ENCODE measurements at places on chromosomes 3 and 15.

DNA sequence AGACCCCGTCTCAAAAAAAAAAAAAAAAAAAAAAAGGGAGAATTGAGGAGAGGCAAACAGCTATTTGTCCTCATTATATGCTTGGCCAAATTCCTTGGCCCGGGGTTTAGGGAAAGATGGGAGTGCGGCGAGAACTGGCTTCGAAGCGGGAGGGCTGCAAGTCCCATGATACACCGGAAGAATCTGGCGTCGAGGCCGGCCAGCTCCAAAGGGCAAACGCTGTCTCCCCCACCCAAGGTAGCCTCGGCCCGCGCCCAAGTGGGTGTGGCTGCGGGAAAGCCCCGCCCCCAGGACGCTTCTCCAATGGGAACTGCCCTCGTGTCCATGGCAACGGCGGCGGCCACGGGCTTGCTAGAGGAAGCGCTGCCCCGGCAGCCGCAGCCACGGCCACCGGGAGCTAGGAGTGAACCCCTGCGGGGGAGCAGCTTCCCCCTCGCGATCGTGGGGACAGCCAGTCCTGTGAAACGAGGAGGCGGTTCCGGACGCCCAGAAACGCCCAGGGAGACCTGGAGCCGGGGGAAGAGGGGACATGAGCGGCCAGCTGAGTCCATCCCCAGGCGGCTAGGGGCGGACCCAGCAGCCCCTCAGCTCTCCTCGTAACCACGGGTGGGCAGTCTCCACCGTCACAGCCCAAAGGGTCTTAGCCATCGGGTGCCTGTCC lies at the start of gene TTLL13:
TTLL13 (plus strand) TSS at position 354 of the 661 bp plus-strand sequence. CDS start 1,075 bp downstream, outside the sequence.
- peak; percentile 84 for DNase-seq

- no peak for DNase-seq
Measured at GRCh38 chr3:143771258-143771657, 77.0 kb downstream of the SLC9A9 start.

DNA sequence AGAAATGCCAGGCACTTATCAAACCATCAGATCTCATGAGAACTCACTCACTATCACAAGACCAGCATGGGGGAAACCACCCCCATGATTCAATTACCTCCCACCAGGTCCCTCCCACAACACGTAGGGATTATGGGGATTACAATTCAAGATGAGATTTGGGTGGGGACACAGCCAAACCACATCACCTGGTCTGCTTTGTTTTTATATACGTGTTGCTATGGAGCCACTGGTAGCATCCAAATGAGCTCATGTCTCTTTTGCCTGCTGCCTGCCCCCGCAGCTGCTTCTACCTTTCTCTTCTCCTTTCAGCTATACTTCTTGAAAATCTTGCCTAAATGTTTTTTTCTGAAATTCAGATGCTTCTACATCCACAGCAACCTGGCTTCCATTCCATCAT lies 26.8 kb upstream of the PCOLCE2 start:
- DNase-seq: no peak

DNA sequence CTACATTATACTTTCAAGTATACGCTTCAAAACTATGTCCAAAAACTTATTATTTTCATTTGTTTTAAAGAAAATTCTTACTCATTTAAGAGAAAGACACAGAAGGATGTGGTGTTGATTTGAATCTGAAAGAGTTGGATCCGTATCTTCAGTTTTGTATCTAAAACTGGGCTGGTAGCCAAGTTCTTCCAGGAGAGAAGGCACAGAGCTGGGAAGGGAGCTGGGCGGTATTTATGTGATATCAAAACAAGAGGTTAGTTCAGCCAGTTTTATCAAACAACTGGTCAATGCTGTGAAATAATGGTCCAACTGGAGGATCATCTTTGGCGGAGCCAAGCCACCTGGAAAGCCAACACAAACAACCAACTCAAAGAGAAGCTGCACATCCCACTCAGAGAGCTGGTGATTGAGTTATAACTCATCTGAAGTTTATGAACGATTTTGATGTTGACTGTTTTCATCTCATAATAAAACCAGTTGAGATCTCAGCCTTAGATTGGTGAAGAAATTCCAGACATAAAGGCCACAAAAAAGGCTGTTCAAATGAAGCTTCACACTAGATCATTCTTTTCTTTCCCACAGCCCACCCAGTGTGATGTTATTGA lies 489.6 kb upstream of the RASGRP1 start:
- DNase-seq: no peak

All from NCI-H774 (cell line).